ENCODE measurements at places on chromosomes 2 and 18.
A peak's percentile ranks its signal among the peaks of the same experiment; 100 is the strongest.

DNA sequence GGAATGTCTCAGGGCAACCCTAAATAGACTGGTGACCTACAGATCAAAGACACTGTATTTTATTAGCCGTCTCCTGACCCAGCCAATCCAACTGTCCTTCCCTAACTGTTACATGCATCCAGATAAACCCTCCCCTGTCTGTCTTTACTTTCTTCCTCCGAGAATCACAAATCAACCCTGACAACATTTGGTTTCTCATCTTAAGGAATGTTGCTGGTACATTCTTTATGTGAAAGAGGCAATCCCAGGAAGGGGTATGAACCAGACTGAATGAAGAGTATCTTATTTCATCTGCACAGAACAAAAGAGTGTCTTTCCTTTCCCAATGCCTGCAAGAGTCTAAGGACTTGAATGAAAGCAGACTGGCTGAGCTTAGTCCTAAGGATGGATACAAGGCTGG lies 113.9 kb upstream of the LTBP1 start:
- DNase-seq: no peak

DNA sequence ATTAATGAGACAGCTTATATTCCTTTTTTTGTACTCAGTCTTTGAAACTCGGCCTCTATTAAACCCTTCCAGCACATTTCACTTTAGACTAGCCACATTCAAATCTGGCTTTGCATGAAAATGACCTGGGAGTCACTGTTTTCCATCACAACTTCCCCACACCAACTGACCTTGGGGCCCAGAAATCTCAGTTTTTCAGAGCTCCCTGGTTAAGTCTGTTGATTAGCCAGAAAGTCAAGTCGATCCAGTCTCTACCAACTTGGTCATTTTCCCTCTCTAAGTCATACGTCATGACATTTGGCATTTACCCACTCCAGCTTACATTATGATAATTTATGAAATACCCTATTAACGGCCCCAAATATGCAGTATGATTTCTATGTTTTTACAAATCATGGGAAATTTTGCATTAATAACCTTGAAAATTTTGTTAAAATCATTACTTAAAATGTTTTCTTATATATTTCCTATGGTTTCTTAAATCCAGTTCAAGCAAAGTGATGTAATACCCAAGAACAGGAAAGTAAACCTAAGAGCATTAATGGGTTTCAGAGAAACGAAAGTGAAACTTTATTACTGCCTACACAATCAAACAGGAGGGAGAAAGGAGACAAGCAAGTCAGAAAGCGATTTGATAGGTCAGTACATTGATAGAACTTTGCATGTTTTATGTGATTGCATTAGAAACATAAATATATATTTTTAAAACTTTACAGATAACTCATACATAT lies 77.1 kb downstream of the SPATS2L start:
- no peak for DNase-seq

GRCh38 chr2:75604484-75604883 lies 42.1 kb upstream of the MRPL19 start:
- DNase-seq: no peak

GRCh38 chr18:54557958-54558357 lies 33.1 kb upstream of the DYNAP start:
- DNase-seq: no peak

DNA sequence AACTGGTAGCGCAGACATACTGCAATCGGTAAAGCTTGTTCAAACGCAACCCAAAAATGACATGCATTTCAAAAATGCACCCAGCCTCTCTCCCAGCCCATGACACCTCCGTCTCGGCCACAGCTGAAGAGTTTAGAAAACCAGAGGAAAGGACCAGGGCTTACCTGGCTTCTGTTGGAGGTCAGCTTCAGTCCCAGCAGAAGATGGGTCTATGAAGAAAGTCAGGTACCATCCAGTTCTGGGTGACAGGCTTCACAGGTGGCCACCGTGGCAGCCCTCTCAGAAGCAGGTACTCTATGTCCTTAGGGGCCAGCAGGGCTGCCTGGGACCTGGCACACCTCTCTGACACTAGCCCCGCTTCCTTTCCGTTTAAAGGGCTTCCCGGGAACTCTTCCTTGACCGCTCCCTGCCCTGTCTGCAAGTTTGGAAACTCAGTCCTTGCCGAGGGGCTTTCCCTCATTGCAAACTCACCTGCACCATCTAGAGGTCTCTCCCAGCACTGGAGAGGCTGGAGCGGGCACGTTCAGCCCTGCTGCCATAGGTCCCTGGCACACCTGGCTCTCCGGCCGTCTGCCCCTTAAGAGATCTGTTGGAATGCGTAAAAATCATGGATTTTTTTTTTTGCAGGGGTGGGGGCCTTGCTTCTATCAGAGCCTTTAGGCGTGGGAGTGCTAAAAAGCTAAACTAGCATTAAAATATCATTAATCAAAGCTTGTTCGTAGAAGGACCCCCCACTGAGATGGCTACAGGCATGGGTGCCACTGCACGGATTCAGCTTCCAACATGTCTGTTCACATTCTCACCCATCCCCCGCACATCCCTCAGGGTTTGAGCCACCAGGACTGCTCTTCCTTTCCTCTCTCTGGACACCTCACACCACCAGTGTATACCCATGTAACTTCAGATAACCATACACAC lies at the start of gene EDAR:
Gene EDAR (minus strand): TSS at position 425 of the 918 bp plus-strand sequence. CDS start 58,206 bp downstream, outside the sequence.
- DNase-seq: peak; percentile 53

- no peak for DNase-seq
Observed at GRCh38 chr2:28350196-28350595, 42.5 kb upstream of the FOSL2 start.

DNA sequence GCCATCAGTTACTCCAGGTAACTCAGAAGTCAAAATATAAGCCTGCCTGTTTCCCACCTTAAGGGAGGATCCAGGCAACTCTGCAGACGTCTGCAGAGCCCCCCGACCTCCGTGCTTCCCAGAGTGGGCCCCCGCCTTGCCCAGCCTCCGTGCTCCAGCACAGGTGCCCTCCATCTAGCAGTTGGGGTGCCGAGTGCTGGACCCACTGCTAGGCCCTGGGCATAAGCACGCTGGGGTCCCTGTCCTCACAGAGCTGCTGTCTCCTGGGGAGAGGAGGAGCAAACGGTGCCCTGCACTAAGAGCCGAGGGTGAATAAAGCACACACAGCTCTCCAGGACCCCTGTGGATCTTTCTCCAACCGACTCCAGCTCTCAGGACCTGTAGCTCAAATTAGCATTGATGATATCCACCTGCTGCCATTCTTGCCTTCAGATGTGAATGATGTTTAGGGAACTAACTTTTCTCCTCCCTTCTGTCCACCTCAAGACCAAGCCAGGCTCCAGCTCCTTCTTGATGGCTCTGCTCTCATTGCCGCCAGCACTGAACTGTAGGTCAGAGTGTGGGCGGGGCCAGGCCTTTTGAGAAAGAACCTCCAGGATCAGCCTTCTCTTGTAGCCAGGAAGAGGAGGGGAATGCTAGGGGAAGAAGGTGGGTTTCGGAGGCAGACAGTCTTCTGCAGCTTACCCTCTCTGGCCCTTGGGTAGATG lies 121.2 kb downstream of the SMAD7 start:
- DNase-seq: no peak

All from NCI-H524 (cell line).